ENCODE measurements at places on chromosomes 1 and 21. TPM values are rescaled to one million over a fixed set of nuclear protein-coding genes. Genes with fewer than 3 reads are reported as not detected.

Gene DMRTA2
- not detected for total RNA-seq

DNA sequence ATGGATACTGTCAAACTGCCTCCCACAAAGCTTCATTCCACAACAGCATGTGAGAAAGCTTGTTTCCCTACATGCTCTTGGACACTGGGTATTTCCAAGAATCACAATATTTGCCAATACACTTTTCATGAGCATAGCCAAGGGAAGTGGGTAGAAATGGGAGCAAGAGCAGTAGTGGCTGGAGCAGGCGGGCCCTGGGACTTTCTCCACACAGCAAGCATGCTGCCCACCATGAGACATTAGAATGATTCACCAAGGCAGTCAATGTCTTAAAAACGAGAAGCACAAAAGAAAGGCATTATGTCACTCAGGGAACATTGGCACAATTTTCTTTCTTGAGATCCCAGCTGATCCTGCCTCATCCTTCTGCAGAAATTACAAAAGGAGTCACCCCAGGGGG is 371.6 kb upstream of the RUNX1 start:
- no peak for DNase-seq

DNA sequence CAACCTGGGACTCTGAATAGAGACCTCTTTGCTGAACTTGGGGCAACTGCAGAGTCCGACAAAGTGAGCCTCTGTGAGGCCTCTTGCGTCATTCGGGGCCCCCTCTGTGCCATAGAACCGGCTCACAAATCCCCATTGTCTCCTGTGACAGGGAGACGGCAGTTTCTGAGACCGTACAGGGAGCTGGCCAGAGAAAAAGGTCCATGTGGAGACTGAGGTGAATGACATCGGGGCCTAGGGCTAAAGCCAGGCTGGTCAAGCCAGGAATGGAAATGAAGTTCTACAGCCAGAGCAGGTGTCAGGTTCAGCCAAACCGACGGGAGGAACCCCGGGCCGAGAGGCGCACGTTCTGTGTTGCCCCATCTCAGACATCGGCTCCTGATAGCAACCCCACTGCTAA is 37.1 kb upstream of the TRIM67 start:
- DNase-seq: no peak

Gene KMO
- not detected for total RNA-seq

DNA sequence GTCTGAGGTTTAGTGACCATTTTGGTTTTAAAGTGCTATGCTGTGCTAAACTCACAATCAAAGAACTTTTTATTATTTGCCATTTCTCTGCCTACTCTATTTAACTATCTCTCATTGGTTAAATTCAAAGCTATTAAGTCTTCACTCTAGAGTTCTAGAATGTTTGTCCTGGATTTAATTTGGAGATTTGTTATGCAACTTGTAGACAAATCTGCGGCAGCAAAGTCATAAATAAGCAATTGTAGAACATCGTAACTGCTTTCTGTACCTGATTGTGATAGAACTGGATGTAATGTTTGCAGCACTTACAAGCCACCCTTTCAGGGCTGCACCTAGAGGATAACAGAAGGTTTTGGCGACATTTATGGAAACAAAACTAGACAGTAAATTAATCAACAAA is 566.5 kb upstream of the ADGRL2 start:
- DNase-seq: no peak

Gene CHI3L1
- total RNA-seq: not detected

GRCh38 chr1:212487286-212487685 is 54.6 kb downstream of the NENF start:
- DNase-seq: no peak

- DNase-seq: no peak
These were observed 452.9 kb upstream of the BEND5 start for GRCh38 chr1:49229555-49229954.

GRCh38 chr1:9561429-9561828 is 22.2 kb downstream of the SLC25A33 start:
- DNase-seq: peak; percentile 84

DNA sequence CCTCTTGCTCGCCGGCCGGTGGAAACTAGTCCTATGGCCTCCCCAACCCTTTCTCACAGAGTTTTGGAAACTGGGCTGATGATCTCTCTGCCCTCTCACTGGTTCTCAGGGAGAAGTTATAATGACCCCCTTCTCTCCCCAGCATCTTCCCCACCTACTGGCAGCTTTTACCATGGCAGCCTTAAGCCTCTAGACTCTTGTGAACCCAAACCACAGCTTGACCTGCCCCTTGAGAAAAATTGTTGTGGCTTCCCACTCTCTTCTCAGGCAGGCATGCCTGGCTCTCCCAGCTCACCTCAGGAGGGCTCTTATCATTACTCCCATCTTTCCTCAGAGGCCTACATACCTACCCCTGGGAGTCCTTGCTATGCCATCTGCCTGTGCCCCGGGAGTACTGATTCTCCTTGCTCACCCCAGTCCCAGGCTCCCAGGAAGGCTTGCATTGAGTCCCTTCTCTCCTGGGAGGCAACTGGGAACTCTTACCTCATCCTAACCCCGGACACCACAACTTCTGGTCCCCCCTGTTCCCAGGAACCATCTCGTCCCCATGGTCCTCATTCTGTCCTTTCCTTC is 1.6 kb downstream of the NSUN4 start:
- DNase-seq: peak; percentile 51

GRCh38 chr1:9048551-9048950 is 20.9 kb downstream of the SLC2A5 start:
- no peak for DNase-seq

GRCh38 chr1:180672105-180672504 is 40.3 kb downstream of the XPR1 start:
- no peak for DNase-seq
